Naive thymus-derived CD4-positive, alpha-beta T cell (primary cell): ENCODE measurements at places on chromosomes 7 and 10. TPM values are rescaled to one million over a fixed set of nuclear protein-coding genes. Genes with fewer than 3 reads are reported as not detected.

The SUN3 gene
- 1.5 TPM for total RNA-seq

The CCDC201 gene
- total RNA-seq: not detected

The NUTM2A gene
- total RNA-seq: 1.9 TPM

DNA sequence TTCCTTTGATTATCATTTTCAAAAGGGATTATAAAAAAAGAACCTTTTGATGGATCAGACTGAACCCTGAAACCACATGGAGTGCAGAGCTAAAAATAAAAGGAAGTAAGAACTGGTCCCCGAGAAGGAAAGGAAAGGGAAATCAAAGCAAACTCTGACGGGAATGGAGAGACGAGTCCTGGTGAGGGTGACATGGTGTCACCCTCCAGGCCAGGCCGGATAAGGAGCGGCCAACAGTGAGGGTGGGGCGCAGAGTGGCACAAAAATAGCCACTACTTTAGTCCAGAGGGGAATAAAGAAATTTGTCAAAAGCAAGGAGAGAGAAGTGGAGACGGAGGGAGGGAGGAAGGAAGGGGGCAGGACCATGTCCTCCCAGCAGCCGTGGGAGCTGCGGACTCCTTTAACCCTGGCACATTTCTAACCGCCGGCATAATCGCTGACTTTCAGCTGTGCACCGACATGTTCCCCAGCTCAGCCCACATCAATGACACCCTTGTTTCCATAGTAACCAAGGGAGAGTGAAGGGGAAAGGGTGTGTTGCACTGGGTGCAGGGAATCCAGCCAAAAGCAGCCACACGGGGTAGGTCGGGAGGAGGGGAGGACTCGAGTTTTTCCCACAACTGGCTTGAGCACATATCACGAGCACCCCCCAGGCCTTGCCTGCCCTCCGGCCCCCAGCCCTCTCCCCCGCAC lies 29.7 kb downstream of the TRIM8 start:
- no peaks in the 10 kb centered on the region for H3K27me3 ChIP-seq
- H3K36me3 ChIP-seq: no peaks in the 10 kb centered on the region
- DNase-seq: peak; percentile 90
- peak overlapping the region; percentile 52 for H3K4me3 ChIP-seq
- peak overlapping the region; percentile 85 for H3K27ac ChIP-seq

The ETV1 gene
- 0.39 TPM in 1 of 2 replicates, not detected in the other for total RNA-seq

The VSIR gene
- total RNA-seq: 111 and 124 TPM in 2 replicates

GRCh38 chr10:47379445-47379785 lies 4.7 kb downstream of the ZNF488 start:
- H3K27me3 ChIP-seq: no peaks in the 10 kb centered on the region
- no peak overlapping the region for H3K4me3 ChIP-seq
- H3K4me1 ChIP-seq: peaks cover 3% of the 10 kb centered on the region
- H3K27ac ChIP-seq: no peak overlapping the region

DNA sequence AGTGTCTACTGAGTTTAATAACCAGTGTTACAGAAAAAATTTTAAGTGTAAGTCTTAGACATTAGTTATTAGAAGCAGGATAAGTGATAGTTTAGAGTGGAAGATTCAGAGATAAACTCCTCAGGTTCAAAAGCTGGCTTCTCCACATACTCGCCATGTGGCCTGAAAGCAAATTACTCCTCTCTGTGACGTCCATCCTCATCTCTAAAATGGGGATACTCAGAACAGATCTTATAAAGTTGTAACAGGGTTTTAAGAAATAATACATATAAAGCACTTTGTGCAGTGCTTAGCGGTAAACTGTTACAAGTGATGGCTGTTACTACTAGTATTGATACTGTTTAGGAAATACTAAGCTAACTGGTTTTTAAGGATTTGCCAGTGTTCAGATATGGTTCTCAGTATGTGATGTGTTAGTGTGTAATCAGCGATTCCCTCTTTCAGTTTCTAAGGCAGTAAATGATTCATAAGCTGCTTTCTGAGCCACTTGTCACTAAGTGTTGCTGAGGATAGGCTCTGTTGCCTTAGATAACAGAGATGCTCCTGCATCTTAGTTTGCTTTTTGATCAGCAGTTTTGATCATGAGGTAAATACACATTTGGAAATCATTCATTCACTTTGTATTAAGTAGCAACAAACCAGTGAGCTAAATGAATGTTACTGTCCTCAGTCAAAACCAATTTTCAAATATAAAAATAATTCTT lies 58.7 kb downstream of the CYP51A1 start:
- no peaks in the 10 kb centered on the region for H3K27me3 ChIP-seq
- H3K36me3 ChIP-seq: peaks cover 22% of the 10 kb centered on the region
- no peaks in the 10 kb centered on the region for H3K4me1 ChIP-seq
- no peak overlapping the region for H3K4me3 ChIP-seq

DNA sequence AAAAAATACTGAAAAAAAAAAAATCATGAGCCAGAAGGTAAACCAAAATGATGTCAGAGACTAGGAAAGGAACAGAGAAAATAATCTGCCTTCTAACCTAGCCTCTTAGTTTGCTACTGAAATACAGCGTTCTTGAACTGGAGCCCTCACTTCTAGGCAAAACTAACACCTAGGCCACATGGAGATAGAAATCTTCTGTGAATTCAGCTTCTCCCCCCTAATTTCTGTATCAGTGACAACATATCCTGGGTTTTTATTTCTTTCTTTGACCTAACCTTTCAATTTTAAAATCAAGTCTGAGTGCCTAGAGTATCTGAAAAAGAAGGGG lies 100.1 kb upstream of the GLCCI1 start:
- H3K27me3 ChIP-seq: no peaks in the 10 kb centered on the region
- no peaks in the 10 kb centered on the region for H3K36me3 ChIP-seq
- H3K4me3 ChIP-seq: no peak overlapping the region
- H3K4me1 ChIP-seq: no peaks in the 10 kb centered on the region
- no peak overlapping the region for H3K27ac ChIP-seq

The SPDYE2B gene
- total RNA-seq: not detected

The EBF3 gene
- not detected for total RNA-seq

DNA sequence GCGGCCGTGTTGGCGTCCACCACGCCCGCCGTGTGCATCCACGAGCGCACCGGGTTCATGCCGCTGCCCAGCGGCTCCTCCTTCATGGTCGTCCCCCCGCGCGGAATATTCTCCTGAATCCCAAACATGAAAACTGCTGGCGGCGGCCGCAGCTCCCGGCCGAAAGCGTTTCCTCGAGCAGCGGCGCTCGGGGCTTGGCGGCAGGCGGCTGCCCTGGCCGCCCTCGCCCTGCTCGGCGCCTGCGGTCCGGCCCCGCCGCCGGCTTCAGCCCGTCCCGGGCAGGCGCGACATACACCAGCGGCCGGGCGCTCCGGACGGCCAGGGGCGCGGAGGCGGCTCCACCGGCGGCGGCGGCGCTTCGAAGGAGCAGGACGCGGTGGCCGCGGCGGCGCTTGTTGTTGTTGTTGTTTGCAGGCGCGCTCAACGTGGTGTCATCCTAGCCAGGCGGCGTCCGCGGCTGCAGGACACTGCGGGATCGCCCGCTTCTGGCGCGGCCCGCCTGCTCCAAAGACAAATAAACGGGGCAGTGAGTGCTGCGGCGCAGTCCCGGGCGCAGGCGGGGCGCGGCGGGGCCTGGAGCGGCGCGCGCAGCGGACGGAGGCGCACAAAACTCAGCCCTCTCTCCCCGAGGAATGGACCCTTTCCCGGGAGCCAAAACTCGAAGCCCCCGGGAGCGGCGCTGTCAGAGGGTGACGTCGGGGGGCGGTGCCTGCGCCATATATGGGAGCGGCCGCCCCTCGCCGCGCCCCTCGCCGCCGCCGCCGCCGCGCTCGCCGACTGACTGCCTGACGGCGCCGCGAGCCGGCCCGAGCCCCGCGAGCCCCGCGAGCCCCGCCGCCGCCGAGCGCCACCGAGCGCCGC lies at the start of gene EBF3:
EBF3 (minus strand) TSS at position 634 of the 861 bp plus-strand sequence; CDS start at position 128, 506 bp downstream.
- H3K36me3 ChIP-seq: no peaks in the 10 kb centered on the region
- peak within 1 kb of the TSS; percentile 32 for H3K4me3 ChIP-seq
- peak; percentile 59 for DNase-seq
- H3K27ac ChIP-seq: no peak within 1 kb of the TSS

The ITGB8 gene
- total RNA-seq: 2.9 TPM

The CCDC172 gene
- total RNA-seq: not detected

- no peak overlapping the region for H3K4me3 ChIP-seq
- no peak for DNase-seq
- no peaks in the 10 kb centered on the region for H3K36me3 ChIP-seq
- no peak overlapping the region for H3K27ac ChIP-seq
- peaks cover 4% of the 10 kb centered on the region for H3K4me1 ChIP-seq
Measured at GRCh38 chr7:148850564-148850963, 33.5 kb downstream of the EZH2 start.

DNA sequence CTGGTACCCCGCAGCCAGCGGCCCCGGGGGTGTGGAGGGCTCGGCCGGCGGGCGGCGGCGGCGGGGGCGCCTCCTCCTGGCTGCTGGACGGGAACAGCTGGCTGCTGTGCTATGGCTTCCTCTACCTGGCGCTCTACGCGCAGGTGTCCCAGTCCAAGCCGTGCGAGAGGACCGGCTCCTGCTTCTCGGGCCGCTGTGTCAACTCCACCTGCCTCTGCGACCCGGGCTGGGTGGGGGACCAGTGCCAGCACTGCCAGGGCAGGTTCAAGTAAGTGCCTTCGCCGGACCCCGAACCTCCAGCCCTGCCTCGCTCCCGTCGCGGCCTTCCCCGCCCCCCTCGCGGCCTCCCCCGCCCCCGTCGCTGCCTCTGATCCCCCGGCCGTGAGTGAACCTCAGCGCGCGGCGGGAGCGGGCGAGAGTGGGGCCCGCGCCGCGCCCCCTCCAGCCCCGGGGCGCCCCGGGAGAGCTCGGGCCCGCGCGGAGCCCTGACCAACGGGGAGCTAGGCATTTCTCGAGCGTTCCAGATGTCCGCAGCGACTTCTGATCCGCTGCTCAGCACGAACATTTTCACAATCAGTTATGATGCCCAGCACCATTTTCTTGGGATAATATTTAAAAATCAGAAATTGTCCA lies 727 bp downstream of the ATRNL1 start:
- no peak overlapping the region for H3K4me3 ChIP-seq
- peaks cover 14% of the 10 kb centered on the region for H3K27me3 ChIP-seq
- no peak overlapping the region for H3K27ac ChIP-seq
- H3K36me3 ChIP-seq: no peaks in the 10 kb centered on the region
- no peak for DNase-seq
- H3K4me1 ChIP-seq: no peaks in the 10 kb centered on the region

DNA sequence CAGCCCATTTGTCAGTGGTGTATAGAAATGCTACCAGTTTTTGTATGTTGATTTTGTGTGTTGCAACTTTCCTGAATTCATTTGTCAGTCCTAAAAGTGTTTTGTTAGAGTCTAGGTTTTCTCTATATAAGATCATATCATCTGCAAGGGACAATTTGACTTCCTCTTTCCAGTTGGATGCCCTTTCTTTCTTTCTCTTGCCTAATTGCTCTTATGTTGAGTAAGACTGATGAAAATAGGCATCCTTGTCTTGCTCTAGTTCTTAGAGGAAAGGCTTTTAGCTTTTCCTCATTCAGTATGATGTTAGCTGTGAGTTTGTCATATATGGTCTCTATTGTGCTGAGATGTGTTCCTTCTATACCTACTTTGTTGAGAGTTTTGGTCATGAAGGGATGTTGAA lies 161.7 kb upstream of the TPK1 start:
- H3K27ac ChIP-seq: no peak overlapping the region
- H3K4me1 ChIP-seq: no peaks in the 10 kb centered on the region
- DNase-seq: no peak
- H3K36me3 ChIP-seq: no peaks in the 10 kb centered on the region

- H3K27ac ChIP-seq: no peak overlapping the region
- DNase-seq: no peak
- no peaks in the 10 kb centered on the region for H3K27me3 ChIP-seq
- peak overlapping the region; percentile 80 for H3K4me3 ChIP-seq
- H3K36me3 ChIP-seq: no peaks in the 10 kb centered on the region
Measured at GRCh38 chr7:87935384-87935706, 1.3 kb downstream of the ADAM22 start.

GRCh38 chr10:89664203-89664602 lies 19.2 kb upstream of the PANK1 start:
- no peak overlapping the region for H3K27ac ChIP-seq
- no peaks in the 10 kb centered on the region for H3K27me3 ChIP-seq
- no peaks in the 10 kb centered on the region for H3K36me3 ChIP-seq
- no peak overlapping the region for H3K4me3 ChIP-seq
- DNase-seq: no peak

The TCF7L2 gene
- 2.8 TPM for total RNA-seq

The SMKR1 gene
- total RNA-seq: 1.4 and 3.6 TPM in 2 replicates

GRCh38 chr10:97538839-97539238 lies 33.7 kb upstream of the ANKRD2 start:
- no peak overlapping the region for H3K4me3 ChIP-seq
- no peaks in the 10 kb centered on the region for H3K4me1 ChIP-seq
- no peak for DNase-seq

DNA sequence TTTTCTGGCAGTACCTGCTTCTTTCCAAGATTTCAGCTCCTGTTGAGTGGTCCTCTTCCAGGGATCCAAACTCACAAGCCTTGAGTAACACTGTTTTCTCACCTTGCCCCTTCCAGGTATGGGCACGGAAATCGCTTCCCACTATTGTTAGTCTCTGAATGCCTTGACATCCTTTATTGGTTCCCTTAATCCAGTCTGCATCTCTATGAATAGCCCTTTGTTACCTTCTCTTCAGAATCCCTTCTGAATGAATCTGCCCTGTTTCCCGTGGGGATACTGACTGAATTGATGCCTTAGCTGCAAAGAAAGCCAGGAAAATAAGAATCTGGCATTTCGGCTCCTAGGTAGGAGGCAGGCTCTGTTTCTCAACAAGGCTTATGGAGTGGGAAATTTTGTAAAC lies 467.7 kb downstream of the PLXNA4 start:
- H3K4me3 ChIP-seq: no peak overlapping the region
- H3K4me1 ChIP-seq: no peaks in the 10 kb centered on the region
- DNase-seq: no peak

The IFIT1B gene
- total RNA-seq: not detected in 2 replicates

DNA sequence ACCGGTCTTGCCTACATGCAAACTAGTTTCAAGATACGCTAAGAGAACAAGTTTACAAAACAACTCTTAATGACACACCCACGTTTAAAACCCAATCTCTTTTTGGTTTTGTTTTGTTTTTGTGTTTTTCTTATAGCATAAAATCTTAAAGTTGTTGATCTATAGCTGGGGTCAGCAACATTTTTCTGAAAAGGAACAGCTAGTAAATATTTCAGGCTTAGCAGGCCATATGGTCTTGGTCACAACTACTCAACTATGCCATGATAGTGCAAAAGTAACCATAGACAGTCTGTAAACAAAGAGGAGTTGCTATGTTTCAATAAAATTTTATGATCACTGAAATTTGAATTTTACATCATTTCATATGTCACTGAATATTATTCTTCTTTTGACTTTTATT lies 327.4 kb downstream of the AGMO start:
- no peaks in the 10 kb centered on the region for H3K36me3 ChIP-seq
- no peak for DNase-seq
- H3K4me3 ChIP-seq: no peak overlapping the region
- no peaks in the 10 kb centered on the region for H3K4me1 ChIP-seq
- H3K27ac ChIP-seq: no peak overlapping the region

The MEPCE gene
- 65.6 TPM for total RNA-seq

GRCh38 chr7:14738086-14738485 lies 164.5 kb downstream of the DGKB start:
- no peaks in the 10 kb centered on the region for H3K27me3 ChIP-seq
- no peaks in the 10 kb centered on the region for H3K4me1 ChIP-seq
- no peaks in the 10 kb centered on the region for H3K36me3 ChIP-seq
